ENCODE measurements at places on chromosomes 4 and X.
A peak's percentile ranks its signal among the peaks of the same experiment; 100 is the strongest.

GRCh38 chrX:149611623-149612175 is 16.6 kb upstream of the HSFX2 start:
- DNase-seq = no peak

GRCh38 chr4:139922406-139923024 is 231.5 kb downstream of the MAML3 start:
- peak; percentile 74 for DNase-seq

GRCh38 chr4:147175460-147176025 is 229.9 kb upstream of the TTC29 start:
- DNase-seq = peak; percentile 42

- peak; percentile 68 for DNase-seq
Measured at GRCh38 chr4:100981447-100982204, 365.7 kb downstream of the PPP3CA start.

All from fibroblast of pulmonary artery (primary cell).